ENCODE measurements at places on chromosomes 3 and 15. TPM values are rescaled to one million over a fixed set of nuclear protein-coding genes. Genes with fewer than 3 reads are reported as not detected.

The KIF7 gene
- total RNA-seq: 2.7 TPM

The UCN2 gene
- 2.4 TPM for total RNA-seq

The C3orf22 gene
- total RNA-seq: not detected

The CLDN11 gene
- 0.43 TPM for total RNA-seq

All from nasal cavity respiratory epithelium epithelial cell of viscerocranial mucosa (primary cell).